T-helper 2 cell treated with Interferon-gamma antibody and Interleukin-4, amounts not matched to agents 5 μg/mL and 100 μg/mL, for 36 hours (primary cell): ENCODE measurements at places on chromosomes 4 and X.

DNA sequence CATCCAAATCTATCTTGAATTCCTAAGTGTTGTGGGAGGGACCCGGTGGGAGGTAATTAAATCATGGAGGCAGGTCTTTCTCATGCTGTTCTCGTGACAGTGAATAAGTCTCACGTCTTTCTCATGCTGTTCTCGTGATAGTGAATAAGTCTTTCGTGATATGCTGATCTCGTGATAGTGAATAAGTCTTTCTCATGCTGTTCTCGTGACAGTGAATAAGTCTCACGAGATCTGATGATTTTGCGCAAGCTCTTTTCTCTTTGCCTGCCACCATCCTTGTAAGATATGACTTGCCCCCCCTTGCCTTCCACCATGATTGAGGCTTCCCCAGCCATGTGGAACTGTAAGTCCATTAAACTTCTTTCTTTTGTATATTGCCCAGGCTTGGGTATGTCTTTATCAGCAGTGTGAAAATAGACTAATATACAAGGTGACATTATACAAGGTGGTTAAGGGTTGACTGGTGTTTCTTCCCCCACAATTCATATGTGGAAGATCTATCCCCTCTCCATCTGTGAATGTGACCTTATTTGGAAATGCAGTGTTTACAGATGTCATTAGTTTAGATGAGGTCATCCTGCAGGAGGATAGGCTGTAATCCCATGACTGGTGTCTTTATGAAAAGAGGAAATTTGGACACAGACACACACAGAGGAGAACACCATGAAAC is 27.6 kb downstream of the ARSD start:
- H3K4me3 ChIP-seq = no peak overlapping the region
- peaks cover 3% of the 10 kb centered on the region for H3K4me1 ChIP-seq
- no peaks in the 10 kb centered on the region for H3K27me3 ChIP-seq
- DNase-seq = no peak
- H3K27ac ChIP-seq = no peak overlapping the region
- peaks cover 1% of the 10 kb centered on the region for H3K36me3 ChIP-seq

GRCh38 chrX:68462653-68463052 is 29.4 kb upstream of the OPHN1 start:
- no peak for DNase-seq
- H3K4me1 ChIP-seq = no peaks in the 10 kb centered on the region
- no peak overlapping the region for H3K4me3 ChIP-seq
- no peak overlapping the region for H3K27ac ChIP-seq
- no peaks in the 10 kb centered on the region for H3K27me3 ChIP-seq

DNA sequence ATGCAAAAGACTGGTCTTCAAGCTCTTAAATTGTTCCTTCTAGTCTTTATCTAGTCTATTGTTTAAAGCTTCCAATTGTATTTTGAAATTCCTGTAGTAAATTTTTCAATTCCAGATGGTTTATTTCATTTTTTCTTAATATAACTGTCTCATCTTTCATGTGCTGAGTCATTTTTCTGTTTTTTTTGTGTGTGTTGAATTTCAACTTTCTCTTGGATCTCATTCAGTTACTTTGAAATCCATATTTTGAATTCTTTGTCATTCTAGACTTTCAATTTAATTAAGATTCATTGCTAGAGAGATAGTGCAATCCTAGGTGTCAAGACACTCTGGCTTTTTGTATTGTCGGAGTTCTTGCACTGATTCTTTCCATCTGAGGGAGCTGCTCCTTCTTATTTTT is 128.0 kb upstream of the PRKG2 start:
- no peaks in the 10 kb centered on the region for H3K27me3 ChIP-seq
- H3K27ac ChIP-seq = no peak overlapping the region
- no peak overlapping the region for H3K4me3 ChIP-seq
- H3K4me1 ChIP-seq = no peaks in the 10 kb centered on the region
- no peaks in the 10 kb centered on the region for H3K36me3 ChIP-seq

- no peaks in the 10 kb centered on the region for H3K27me3 ChIP-seq
- no peak overlapping the region for H3K27ac ChIP-seq
Observed at GRCh38 chr4:29588617-29589016, 1131.6 kb upstream of the PCDH7 start.

- H3K4me3 ChIP-seq = no peak overlapping the region
- H3K27ac ChIP-seq = no peak overlapping the region
- no peaks in the 10 kb centered on the region for H3K4me1 ChIP-seq
- DNase-seq = no peak
- no peaks in the 10 kb centered on the region for H3K36me3 ChIP-seq
Observed at GRCh38 chr4:18566970-18567799, 545.6 kb upstream of the LCORL start.

DNA sequence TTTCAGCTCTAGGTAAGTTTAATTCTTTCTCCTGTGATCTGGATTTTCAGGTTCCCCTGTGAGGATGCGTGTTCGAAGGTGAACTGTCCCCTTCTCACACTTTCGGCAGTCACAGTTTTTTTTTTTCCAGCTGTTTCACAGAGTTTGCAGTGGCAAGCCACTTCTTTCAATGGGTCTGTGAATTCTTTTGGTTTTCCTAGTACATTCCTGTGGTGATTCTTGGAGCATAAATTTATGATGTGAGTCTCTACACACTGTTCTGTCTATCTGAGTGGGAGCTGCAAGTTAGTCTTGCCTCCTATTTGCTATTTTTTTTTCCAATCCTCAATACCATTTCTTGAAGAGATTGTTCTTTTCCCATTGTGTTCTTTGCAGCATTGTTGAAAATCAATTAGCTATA is 595.5 kb downstream of the RAPGEF2 start:
- no peaks in the 10 kb centered on the region for H3K27me3 ChIP-seq
- no peak overlapping the region for H3K27ac ChIP-seq
- H3K36me3 ChIP-seq = no peaks in the 10 kb centered on the region
- no peak for DNase-seq
- H3K4me1 ChIP-seq = no peaks in the 10 kb centered on the region
